ENCODE measurements at places on chromosomes 2 and 18.

DNA sequence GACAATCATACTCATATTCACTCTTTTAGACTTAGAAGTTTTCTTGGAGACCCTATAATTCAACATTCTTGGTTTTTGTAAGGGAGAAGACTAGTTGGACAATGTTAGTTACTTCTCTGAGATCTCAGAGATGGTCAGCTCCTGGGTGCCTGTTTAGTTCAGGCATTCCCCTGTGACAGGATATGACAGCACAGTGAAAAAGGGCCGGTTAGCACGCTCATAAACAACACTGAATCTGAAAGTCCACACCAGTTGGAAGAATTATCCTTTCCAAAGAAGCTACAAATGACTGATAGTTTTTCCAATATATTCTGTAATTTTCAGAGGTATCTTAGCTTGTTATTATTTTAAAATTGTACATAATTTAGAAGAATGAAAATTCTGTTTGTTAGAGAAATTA, 75.7 kb downstream of the ADAM23 start:
- DNase-seq = no peak

- DNase-seq = peak; percentile 67
Measured at GRCh38 chr2:43178602-43179542, 47.5 kb downstream of the ZFP36L2 start.

DNA sequence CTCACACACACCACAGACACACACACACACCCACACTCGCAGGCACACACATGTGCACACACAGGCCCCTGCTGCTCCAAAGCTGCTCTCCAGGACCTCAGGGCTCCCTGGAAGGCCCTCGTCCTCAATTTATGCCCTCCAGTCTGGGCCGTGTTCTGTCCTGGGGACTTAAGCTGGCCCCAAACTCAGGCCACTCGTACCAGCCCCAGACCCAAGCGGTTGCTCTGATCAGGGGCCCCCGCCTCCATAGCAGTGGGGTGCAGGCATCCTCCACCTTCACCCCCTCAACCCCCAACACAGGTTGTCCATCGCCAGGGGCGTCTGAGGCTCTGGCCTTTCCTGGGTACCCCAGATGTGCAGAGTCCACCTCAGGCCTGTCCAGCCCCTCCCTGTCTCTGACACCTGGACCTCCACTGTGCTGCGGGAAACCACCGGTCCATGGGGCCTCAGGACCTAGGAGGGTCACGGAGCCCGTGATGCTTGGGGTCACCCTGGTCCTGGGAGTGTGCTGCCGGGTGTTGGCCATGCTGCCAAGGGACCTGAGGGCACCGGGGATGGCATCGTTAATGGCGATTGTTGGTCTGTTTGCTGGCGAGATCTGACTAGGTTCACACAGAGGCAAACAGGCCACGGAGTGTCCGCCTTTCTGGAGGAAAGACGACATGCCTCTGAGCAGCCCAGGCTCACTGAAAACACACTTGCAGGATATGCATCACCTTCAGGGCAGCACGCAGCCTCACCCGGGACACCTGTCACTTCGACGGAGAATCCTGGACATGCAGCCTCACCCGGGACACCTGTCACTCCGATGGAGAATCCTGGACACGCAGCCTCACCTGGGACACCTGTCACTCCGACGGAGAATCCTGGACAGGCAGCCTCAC, 155.6 kb downstream of the NDUFA10 start:
- DNase-seq = no peak

DNA sequence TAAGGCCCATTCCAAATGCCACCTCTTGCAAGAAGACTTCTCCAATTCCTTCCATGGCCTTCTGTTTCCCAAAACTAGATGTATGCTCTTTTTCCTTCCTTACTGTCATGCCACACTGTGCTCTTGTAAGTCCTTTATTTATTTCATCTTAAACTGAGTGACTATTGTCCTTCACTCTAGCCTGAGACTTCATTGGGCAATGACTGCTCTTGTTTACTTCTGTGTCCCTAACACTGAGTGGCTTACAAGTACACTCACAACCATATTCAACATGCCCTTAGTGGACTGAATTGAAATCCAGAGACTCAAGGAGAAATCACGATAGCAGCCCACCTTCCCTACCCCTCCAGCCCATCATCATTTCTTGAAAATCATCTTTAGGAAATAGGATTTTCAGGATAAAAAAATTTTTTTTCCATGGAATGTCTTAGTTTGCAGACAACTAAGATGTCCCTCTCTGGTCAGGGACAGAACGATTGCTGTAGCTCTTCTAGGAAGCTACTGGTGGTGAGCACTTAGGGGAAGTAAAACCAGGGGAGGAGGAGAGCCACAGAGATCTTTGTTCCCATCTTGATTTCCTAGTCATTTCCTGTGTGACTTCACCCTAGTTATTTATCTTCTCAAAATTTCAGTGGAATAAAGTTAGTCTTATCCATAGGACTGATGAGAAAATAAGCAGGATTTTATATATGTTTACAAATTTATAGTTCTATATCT, 80.7 kb downstream of the CYRIA start:
- DNase-seq = no peak

- DNase-seq = no peak
Measured at GRCh38 chr2:236544362-236544761, 25.3 kb upstream of the ACKR3 start.

- no peak for DNase-seq
Measured at GRCh38 chr2:73050121-73050545, 21.4 kb downstream of the SFXN5 start.

GRCh38 chr2:113072584-113072983, 4.8 kb downstream of the IL1F10 start:
- DNase-seq = no peak

DNA sequence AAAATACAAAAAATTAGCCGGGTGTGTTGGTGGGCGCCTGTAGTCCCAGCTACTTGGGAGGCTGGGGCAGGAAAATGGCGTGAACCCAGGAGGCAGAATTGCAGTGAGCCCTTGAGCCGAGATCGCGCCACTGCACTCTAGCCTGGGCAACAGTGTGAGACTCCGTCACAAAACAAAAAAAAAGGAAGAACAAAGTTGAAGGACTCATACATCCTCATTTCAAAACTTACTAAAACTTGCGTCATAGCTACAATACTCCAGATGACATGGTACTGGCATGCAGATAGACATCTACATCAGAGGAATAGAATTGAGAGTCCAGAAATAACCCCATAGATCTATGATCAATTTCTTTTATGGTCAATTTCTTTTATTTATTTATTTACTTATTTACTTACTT, 13.6 kb upstream of the CYP27C1 start:
- no peak for DNase-seq

Data from NCI-H510A (cell line).